Astrocyte (in vitro differentiated cells and primary cell): ENCODE measurements at places on chromosomes 16 and 17. TPM values are rescaled to one million over a fixed set of nuclear protein-coding genes. Genes with fewer than 3 reads are reported as not detected.

WIPI1 gene
- total RNA-seq: 83.5 and 92.4 TPM in 2 replicates

TBX21 gene
- not detected in 2 replicates for total RNA-seq

TLCD3B gene
- total RNA-seq: 1.4 and 1.9 TPM in 2 replicates

CES5A gene
- not detected in 2 replicates for total RNA-seq

CHST6 gene
- 2.5 and 3.4 TPM in 2 replicates for total RNA-seq

PTGES3L gene
- total RNA-seq: 5.1 and 5.8 TPM in 2 replicates

SLC6A2 gene
- not detected in 2 replicates for total RNA-seq

ACSM2A gene
- 0.14 TPM in 1 of 2 replicates, not detected in the other for total RNA-seq
